Activated CD8-positive, alpha-beta memory T cell treated with anti-CD3 and anti-CD28 coated beads for 24 hours (primary cell): ENCODE measurements at places on chromosomes 2 and 18.

GRCh38 chr2:204655101-204655500 lies 109.8 kb downstream of the PARD3B start:
- no peak for DNase-seq

GRCh38 chr2:29281086-29281915 lies 166.1 kb downstream of the CLIP4 start:
- DNase-seq, result no peak

DNA sequence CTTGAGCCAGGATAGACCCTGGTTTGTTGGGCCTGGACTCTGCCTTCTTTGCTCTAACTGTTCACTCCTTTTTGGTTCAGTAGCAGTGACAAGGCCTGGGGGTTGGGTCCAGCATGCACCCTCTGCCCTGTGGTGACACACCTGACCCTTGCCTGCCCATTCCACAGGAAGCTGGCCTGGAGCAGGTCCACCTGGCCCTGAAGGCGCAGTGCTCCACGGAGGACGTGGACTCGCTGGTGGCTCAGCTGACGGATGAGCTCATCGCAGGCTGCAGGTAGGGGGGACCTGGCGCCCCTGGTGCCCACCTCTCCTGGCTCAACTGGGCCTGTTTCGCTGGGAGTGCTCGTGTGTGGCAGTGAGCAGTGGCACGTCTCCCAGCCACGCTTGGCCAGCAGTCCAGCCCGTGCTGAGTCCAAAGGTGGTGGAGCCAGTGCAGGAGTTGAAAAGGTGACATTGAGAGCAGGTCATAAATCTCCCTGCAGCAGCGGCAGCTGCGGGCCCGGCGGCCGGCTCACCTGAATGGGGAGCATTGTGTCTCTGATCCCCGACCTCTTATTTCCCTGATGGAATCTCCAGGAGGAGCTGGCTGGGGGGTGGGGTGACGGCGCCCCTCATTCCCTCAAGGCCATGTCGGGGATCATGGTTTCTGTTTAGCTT lies 102.6 kb downstream of the DYSF start:
- DNase-seq, result no peak

- DNase-seq, result no peak
Observed at GRCh38 chr2:159715451-159715850, 3.1 kb downstream of the MARCHF7 start.

GRCh38 chr18:46262856-46263255 lies 158.7 kb downstream of the HAUS1 start:
- no peak for DNase-seq
